ENCODE measurements at places on chromosomes 7 and 10.

DNA sequence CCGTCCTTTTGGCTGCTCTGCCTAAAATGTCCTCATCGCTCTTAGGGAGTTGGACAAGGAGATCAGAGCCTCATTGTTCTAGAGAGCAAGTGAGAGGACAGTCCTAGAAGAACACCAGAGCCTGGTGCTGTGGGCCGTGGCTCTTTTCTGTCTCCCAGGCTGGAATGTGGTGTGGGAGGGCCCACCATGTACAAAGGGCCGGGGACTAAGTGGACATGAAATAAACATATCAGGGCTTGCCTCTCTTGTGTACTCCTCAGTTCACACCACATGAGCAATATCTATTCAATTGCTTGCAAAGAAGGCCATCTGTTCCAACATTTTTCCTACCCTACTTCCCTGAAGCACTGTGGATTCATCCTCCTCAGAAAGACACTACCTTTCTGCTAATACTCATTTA lies 510.4 kb downstream of the SUGCT start:
- DNase-seq: no peak

GRCh38 chr7:82501346-82501745 lies 57.8 kb upstream of the CACNA2D1 start:
- DNase-seq: no peak

- DNase-seq: no peak
These were observed 4.1 kb upstream of the TAS2R5 start for GRCh38 chr7:141785706-141786552.

GRCh38 chr10:68332259-68333057 lies at the start of gene PBLD:
Gene PBLD (minus strand): TSS chr10:68332928. CDS start chr10:68306844, 26,084 bp downstream.
- peak; percentile 88 for DNase-seq

GRCh38 chr7:4272141-4272540 lies 410.0 kb upstream of the FOXK1 start:
- DNase-seq: peak; percentile 74

DNA sequence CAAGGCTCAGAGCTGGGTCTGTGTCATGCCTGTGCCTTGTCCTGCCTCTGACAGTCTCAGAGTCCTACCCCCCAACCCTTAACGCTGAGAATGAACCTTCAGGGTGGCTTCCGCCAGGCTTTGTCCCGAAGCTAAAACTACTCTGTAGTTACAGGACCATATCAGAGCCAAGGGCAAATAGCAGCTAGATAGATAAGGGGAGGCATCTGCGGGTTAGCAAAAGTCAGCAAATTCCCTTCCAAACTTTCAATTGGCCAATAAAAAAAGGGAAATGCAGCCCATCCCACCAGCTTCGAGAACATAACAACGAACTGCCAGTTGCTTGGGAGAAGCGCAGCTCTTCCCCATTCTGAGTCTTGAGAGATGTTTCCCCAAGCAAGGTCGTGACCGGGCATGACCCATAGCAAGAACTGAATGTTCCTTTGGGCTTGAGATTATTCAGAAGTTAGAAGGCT lies 17.7 kb downstream of the CCL24 start:
- DNase-seq: no peak
